Stimulated activated CD8-positive, alpha-beta memory T cell treated with anti-CD3 and anti-CD28 coated beads, Interleukin-15, amount 100 ng/mL, for 1 hour (primary cell): ENCODE measurements at places on chromosomes 6 and 20.

DNA sequence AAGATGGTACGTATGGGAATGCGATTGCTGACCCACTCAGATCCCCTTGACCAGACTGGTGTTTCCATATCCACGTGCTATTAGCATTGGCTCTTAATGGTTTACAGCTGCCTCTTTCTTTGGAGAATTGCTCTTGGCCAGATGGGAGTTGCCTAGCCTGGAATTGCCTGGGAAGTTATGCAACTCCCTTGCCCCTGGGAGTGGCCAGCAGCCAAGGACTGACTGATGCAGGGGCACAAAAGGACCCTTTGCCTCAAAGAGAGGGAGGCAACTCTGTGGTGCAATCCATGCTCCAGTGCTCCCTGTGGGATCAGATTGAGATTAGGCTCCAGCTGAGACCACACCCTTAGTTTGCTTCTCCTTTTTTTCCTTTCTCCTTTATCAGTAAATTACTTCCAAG lies 203.5 kb upstream of the JAG1 start:
- DNase-seq: no peak

DNA sequence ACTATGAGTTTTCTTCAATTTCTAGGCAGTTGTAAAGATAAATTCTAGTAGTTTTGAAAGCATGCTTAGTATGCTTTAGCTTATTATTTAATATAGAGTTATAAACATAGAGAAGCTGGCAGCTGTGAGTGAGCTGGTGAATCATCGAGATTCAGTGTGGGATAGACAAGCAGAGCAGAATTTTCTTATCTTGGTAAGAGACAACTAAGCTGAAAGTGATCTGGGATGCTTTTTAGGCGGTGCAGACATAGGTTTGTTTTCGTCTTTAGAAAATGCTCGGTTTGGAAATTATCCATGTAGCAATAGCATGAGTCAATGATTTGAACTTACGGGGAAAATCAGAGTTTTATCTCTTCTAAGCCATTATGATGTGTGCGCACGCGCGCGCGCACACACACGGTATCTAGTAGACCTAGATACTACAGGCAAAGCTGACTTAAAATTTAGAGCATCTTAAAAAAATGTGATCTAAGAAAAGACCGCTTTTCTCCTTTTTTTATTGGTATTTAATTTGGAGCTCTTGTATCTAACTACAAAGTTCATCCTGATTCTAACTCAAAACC lies 128.3 kb upstream of the MAP3K7 start:
- no peak for DNase-seq

GRCh38 chr20:45183084-45183483 lies 8.4 kb downstream of the PI3 start:
- DNase-seq: no peak

- DNase-seq: no peak
Measured at GRCh38 chr6:119449331-119450156, 100.0 kb upstream of the MAN1A1 start.

GRCh38 chr6:45376310-45377042 lies 1.3 kb downstream of the SUPT3H start:
- no peak for DNase-seq

GRCh38 chr6:31831350-31832215 lies 4.0 kb downstream of the HSPA1B start:
- DNase-seq: no peak

DNA sequence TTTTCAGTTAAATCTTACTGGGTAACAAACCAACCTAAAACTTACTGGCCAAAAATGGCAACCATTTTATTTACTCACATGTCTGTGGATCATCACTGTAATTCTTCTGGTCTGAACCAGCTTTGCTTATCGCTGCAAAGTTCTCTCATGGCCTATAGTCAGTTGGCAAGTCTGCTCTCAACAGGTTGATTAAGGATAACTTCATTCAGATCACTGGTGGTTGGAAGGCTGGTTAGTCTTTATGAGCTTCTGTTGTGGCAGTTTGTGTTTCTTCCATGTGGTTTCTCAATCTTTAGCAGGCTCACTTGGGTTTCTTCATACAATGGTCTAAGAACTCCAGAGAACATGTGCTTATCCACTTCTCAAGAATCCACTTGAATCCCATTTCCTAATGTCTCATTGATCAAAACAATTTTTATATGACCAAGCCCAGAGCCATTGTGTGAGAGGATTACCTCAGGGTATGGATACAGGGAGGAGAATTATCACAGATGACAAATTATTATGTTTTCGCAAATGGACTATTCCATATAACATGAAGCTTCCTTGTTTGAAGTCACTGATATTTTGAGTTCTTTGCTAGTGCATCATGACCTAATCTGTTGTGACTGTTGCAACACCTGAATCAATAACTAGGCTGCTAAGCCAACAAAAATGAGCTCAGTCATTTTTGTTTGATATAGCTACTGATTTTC lies 155.4 kb upstream of the BMP2 start:
- no peak for DNase-seq
